ENCODE measurements at places on chromosomes 3 and 15.

GRCh38 chr15:70098461-70099166 is 897 bp upstream of the TLE3 start:
- DNase-seq: no peak

DNA sequence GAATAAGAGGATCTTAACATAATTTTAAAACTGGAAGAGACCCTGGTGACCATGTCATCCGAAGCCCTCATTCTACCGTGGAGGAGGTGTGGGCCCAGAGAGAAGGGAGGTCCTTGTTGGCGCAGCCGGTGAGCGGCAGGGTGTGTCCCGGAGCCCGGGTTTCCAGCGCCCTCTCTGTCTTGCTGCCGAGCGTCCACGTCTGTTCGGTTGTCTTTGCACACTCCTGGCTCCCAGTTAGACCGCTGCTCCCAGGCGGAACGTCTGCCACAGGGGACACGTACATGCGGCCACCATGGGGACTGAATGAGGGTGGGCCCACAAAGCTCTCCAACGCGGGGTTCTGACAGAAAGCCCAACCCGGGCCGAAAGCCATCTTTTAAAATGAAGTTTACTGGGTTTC is 6.6 kb upstream of the MUC4 start:
- DNase-seq: no peak

DNA sequence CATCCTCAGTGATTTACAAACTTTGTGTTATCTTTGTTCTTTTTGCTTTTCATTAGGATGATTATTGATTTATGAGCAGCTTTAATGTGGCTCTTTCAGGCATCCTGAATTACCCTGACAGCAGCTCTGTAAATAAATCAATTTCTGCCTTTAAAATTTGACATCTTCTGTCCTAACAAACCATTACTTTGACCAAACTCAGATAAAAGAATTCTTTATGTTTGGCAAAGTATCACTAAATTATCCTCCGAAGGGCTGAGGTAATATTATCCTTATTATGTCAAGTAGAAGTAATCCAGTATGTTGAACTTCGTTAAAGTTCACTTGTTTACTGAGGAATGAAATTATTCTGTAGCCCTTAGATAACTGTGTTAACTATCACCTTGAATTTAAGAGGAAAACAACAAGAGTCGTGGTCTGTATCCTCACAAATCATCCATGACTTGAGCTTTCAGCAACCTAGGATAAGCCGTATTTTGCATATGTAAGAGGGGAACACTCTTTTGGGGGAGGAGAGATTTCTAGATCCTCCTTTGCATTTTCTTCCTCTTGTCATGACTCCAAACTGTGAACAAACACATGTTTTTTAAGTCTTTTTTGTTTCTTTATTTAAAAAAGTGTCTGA is 173.2 kb upstream of the STAC start:
- no peak for DNase-seq

- DNase-seq: no peak
Measured at GRCh38 chr3:193850084-193850619, 257.1 kb downstream of the OPA1 start.

- DNase-seq: no peak
Measured at GRCh38 chr3:127750226-127751031, 71.9 kb downstream of the MGLL start.

DNA sequence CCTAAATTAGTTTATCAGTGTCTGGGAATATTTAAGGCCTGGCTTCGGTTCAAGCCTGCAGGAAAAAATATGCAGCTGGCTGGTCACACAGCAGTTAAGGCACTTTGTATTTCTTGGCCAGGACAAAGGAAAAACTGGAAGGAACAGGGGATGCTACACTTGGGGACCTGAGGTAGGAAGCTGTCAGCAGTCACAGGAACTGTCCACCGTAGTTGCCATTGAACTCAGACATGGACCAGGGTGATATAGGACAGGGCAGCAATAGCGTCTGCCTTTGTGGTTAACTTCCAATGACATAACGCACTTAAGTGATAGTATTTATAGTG is 49.1 kb downstream of the NR1D2 start:
- DNase-seq: no peak

DNA sequence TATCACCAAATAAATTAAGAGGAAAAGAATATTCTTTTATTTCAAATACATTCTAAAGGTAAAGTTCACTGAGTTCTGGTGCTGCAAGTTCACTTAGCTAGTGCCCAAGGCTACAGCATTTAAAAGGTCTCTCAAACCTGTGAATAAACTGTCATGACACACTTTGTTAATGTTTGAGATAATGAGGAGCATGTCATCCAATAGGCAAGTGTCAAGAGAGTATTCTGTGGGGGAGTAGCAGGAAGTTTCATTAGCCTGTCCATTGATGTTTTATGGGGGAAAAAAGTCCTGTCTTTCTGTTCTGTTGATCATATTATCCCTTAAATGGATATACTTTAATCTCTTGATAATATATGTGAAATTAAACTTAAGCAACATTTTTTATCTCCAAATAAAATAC is 4.0 kb downstream of the SPESP1 start:
- DNase-seq: no peak

DNA sequence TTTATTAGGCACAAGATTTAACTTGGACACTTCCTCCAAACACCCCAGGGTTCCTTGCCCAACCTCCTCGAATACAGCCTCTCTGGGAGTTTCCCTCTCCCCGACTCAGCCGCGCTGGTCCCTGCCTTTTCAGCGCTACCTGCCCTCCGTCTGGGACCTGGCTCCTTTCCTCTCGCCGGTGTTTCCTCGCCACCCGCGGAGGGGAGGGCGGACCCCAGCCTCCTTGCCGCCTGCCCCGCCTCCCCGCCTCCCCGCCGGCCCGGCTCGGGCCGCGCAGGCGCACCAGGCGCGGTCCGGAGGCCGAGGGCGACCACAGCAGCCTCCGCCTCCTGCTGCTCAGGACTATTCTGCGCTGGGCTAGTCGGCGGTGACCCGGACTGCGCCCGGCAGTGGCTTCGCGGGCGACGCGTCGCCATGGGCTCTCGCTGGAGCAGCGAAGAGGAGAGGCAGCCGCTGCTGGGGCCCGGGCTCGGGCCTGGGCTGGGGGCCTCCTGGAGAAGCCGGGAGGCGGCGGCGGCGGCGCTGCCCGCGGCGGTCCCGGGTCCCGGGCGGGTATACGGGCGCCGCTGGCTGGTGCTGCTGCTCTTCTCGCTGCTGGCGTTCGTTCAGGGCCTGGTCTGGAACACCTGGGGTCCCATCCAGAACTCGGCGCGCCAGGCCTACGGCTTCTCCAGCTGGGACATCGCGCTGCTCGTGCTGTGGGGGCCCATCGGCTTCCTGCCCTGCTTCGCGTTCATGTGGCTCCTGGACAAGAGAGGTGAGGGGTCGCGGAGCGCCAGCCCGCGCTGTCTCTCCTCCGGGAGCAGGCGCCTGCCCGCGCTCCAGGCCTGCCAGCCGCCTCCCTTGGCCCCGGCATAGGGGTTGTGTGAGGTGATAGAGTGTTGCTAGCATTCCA is at the start of gene SLC49A4:
SLC49A4 (plus strand) TSS at position 291 of the 895 bp plus-strand sequence; CDS start at position 415, 124 bp downstream.
- DNase-seq: peak; percentile 49

DNA sequence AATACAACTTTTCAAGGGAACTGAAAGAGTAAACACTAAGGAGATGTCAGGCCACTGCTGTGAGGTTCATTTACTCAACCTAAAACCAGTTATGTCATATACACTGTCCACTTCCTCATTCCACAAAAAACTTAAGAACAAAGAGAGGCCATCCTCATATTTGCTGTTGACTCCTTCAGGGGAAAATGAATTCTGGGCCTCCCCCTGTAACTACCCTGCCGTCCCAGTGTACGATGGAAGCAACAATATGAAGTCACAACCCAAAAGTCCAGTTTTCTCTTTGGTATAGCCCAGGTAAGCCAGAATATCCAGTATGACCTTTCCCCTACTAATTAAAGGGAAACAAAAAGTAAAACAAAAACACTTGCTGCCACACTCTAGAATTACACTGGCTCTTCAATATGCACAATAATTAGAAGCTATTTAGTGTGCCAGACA is 16.2 kb downstream of the CEP152 start:
- no peak for DNase-seq

DNA sequence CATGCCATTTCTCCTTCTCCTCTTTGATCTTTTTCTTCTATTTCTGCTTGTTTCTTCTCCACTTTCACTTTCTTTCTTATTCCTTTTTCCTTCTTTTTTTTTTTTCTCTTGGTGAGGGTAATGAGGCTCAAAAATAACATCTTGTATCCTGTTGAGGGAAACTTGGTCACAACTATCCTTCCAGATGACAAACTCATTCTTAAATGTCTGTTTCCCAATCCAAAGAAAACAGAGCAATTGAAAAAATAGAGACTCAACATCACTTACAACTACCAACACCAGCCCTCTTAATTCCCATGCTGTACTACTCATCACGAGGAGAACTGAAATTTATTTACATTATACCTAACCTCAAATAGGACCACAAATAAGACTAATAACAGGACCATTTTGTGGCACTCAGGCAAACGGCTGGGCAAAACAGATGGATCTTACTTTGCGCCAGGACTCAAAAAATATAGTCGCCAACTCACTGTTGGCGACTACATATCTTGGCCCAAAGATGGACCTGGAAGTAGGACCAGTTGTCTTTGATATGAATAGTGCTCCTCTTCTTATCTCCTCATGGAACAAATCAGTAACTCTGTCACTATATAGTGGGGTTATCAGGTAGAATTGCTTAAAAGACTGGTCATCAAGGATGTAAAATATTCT is 343.9 kb downstream of the ZBTB20 start:
- no peak for DNase-seq

GRCh38 chr15:84915606-84915958 is 31.1 kb downstream of the SLC28A1 start:
- no peak for DNase-seq

DNA sequence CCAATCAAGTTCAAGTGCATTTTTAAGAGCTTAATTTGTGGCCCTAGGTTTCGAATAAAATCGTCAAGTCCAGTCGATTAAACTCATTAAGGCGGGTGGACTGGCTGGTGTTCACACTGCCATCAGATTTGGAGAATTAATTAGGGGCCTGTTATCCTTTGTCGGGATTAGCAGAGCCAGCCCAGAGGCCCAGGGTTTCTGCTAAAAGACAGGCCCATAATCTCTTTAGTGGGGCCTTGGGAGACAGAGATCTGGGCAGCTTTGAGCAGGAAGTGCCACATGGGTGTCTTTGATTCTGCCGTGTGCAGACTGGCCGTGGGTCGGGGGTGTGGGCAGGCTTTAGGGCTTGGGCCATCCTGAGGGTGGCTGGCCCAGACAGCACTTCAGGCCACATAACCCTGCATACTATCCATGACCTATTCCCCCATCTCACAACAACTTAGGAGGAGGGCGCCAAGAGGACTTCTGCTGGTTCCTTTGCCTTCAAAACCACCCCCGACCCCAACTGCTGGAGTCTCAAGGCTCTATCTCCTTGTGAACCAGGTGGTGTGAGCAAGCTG is 94.7 kb downstream of the PLXNA1 start:
- no peak for DNase-seq

DNA sequence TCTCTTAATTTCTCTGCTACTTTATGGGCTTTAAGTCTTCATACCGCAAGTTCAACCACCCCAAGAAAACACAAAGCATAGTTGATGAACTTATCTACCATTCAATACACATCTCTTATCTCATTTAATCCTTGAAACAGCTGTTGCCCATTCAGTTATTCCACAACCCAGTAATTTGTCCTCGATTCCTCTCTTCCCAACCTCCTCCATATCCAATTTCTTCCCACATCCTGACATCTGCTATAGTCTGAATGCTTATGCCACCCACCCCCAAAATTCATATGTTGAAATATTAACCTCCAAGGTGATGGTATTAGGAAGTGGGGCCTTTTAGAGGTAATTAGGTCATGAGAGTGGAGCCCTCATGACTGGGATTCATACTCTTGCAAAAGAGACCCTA is 345.4 kb downstream of the ERC2 start:
- DNase-seq: no peak

- DNase-seq: no peak
Measured at GRCh38 chr3:186845756-186846155, 3.2 kb downstream of the ADIPOQ start.

GRCh38 chr3:74883690-74884089 is 269.2 kb upstream of the CNTN3 start:
- DNase-seq: no peak

- DNase-seq: no peak
Measured at GRCh38 chr3:51708216-51708845, 1.5 kb downstream of the GRM2 start.

- no peak for DNase-seq
Measured at GRCh38 chr15:78873793-78874765, 1.4 kb downstream of the MORF4L1 start.

DNA sequence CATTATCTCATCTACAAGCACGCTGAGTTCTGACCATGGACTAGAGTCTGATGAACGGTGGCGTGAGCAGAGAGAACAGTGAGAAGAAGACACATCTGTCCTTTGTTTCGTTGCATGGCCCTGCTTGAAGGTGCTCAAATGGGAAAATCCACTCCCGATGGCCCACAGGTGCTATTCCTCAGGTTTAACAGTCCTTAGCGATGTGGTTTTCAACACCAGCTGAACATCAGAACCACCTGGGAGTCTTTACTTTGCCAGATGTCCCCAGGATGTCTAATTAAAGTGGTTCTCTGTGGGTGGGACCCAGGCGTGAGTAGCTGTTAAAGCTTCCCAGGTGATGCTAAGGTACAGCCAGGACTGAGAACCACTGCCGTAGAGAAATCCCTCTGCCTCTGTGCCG is 13.0 kb downstream of the ADAMTS17 start:
- DNase-seq: no peak

DNA sequence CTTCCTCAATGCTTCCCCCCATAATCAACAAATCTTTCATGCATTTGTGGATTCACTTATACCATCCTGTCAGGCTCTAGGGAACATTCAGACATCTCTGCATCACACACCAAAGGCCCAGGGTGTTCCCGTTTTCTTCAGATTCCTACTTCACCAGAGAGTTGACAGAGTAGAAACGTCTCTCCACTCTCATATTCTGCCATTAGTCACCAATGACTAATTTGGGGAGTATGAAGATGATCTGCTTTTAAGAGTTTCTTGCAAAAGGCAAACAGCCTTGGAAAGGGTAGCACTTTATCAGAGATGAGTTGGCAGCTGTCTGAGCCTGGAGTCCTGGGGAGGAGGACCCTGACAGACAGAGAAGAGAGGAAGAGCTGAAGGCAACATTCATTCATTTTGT is 55.8 kb upstream of the DGKG start:
- DNase-seq: no peak

GRCh38 chr3:118987477-118987876 is 47.2 kb downstream of the IGSF11 start:
- DNase-seq: no peak

DNA sequence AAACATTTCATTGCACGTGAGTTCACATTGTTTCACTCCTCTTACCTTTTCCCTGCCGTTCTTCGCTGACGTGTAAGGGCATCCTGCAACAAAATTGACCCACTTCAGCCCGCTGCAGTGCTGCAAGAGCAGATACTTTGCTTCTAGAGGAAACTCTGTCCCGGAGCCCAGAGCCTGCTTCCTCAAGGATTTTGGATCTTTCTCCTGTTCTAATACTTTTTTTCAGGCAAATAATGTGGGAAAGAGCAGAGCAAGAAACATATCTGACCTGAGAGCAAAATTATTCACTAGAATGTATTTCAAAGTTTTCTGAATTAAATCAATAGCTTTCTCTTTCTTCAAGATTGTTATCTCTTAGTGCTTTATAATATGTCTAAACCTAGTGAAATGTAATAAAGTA is 303.9 kb downstream of the AGBL1 start:
- DNase-seq: no peak

Data from CMK (cell line).